ENCODE measurements at places on chromosomes 11 and 22.

DNA sequence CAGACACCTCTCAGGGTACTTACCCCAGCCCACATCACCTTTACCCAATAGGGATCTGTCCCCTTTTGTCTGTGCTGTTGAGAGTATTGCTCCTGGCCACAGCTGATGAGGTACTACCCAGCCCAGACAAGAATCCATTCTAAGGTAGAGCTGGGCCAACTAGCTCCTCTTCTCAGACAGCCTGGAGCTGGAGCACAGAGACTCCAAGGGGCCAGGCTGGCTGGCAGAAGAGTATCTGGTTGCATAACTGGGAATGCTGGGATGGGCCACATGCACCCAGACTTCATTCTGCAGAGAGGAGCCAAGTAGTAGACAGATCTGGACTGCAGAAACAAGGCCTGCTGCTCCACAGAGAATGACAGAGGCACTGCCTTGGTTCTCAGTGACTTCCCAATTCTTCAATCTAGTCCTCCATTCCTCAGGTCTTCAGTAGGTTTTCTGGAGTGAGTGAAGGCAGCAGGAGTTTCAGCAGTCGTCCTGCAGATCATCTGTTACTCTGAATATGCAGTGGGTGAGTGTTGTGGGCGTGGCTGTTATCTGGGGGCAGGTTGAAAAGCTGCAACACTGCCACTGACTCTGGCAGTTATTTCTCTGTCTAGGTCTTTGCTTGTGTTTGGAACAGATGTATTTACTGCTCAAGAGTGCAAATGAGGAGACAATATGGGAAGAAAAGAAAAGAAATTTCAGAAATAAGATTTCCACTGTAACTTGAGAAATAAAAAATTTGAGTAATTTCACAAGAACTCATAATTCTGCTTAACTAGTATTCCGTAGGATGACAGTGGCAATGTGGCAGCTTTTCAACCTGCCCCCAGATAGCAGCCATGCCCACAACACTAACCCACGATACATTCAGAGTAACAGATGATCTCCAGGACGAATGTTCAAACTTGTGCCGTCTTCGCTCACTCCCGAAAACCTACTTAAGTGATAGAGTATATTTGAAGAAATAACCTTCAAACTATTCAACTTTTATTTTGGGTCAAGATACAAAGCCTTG lies 34.9 kb downstream of the MAPK1 start:
- no peak for DNase-seq

GRCh38 chr11:34855021-34855753 lies 61.0 kb downstream of the APIP start:
- DNase-seq: no peak

DNA sequence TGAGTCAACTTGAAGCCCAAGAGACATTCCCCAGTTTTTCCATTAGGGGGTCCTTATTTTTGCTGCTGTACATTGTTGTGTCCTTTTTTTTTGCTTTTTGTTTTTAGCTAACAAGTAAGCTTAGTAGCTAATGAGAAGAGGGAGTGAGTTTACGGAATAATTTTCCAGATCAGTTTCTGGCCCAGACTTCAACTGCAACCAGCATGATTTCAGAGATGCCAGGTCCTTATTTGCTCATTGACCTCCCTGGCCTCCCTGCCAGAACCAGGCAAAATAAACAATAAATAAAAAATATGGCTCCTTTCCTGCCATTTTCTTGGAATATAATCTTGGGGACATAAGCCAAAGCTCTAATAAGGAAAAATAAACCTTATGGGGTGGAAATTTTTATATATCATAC lies 185.9 kb downstream of the FAT3 start:
- DNase-seq: no peak

GRCh38 chr22:50670513-50670912 lies 2.1 kb upstream of the SHANK3 start:
- DNase-seq: no peak

DNA sequence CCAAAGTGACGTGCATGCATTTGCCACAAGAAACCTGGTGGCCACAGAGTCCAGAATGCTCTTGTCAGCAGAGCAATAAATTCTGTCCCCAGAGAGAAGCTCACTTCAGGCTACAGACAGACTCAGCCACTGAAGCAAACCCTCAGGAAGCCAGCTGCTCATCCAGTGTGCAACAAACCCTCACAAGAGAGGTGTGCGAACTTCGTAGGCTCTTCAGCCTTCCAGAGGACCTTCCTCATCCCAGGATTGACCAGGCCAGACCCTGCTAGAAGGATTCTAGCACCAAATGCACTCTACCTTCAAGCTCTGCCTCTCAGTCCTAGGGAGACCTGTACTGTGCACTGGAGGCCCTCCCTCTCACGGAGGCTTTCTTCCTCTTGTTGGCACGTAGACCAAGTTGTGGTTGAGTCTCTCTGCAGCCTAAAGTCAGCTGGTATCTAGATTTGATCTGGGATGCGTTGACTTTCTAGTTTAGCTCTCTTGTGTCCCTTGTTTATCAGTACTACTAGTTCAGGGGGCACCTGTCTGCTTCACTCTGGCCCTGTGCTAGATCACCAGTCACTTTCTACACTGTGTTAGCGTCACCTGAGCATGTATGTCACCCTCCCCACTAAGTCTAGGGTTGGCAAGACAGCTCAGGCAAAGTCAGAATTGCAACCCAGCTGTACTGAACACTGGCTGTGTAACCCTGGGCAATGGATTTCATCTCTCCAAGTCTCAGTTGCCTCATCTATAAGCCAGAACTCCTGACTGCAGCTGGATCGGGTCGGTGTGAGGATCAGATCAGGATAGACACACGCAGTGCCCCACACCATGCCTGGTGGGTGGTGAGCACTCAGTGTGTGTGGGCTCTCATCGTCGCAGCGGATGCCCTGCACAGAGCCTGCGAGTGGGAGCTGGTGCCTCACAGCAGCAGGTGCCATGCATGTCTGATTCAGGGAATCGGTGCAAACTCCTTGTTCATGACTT lies 22.1 kb upstream of the TMPRSS13 start:
- no peak for DNase-seq

DNA sequence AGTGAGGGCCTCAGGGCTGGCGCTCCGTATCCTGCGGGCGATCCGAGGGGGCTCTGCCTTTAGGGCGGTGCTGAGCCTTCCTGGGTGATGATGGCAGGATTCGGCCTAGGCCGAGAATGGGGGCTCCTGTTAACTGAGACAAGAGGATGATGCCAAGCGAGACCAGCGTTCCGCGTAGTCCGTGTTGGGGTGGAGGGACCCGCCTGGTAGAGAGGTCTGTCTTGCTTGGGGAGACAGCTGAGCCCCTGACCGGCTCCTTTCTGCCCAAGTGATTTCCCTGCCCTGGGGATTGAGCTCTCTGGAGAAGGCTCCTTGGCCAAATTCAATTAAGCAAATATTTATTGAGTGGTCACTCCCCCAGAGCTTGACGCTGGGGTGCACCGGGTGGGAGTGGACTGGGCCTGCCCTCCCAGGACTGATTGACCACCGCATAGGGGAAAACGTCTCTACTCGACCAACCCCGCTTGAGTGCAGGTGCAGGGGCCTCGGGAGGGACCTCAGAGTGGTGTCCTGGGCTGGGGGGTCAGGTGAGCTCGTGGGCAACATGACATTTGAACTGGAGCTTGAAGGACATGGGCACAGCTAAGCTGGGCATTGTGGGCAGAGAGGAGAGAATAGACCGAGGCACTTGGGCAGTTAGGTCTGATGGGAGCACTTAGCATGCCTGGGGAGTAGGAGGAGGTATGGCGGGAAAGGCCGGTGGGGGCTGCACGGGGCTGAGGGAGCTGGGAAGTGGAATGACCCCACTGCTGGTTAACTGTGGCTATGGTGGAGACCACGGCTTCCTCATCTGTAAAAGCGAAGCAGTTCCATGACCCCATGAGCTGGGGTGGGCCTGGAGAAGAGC lies 1.1 kb downstream of the GNAZ start:
- DNase-seq: no peak

Data from NCI-H1436 treated with DMSO at 0.1 percent for 48 hours (cell line).